ENCODE measurements at places on chromosomes 12 and 14. TPM values are rescaled to one million over a fixed set of nuclear protein-coding genes. Genes with fewer than 3 reads are reported as not detected.

Gene CLEC4C
- 0.26 TPM for total RNA-seq

Gene ERP27
- not detected for total RNA-seq

Gene TAS2R43
- 0.48 TPM for total RNA-seq

Gene ADAMTS20
- 2.1 TPM for total RNA-seq

Gene KLRC1
- total RNA-seq, result not detected

Gene PLEKHA5
- 86.7 TPM for total RNA-seq

Gene TTC5
- total RNA-seq, result 20.6 TPM

Gene RIMBP2
- 0.70 TPM for total RNA-seq

Gene MSI1
- 93.2 TPM for total RNA-seq

- no peaks in the 10 kb centered on the region for H3K27me3 ChIP-seq
- no peaks in the 10 kb centered on the region for H3K4me1 ChIP-seq
- H3K4me3 ChIP-seq, result 0 out of 2 replicates have a peak overlapping the region, but pooled peaks have one; percentile 1
- no peak overlapping the region for H3K27ac ChIP-seq
- no peaks in the 10 kb centered on the region for H3K36me3 ChIP-seq
Observed at GRCh38 chr12:83389237-83389996, 702.7 kb downstream of the TMTC2 start.

GRCh38 chr12:13595536-13596443, 385.6 kb downstream of the GRIN2B start:
- H3K4me1 ChIP-seq, result peaks cover 10% of the 10 kb centered on the region
- DNase-seq, result peak; percentile 67
- peak overlapping the region; percentile 56 for H3K27ac ChIP-seq
- H3K27me3 ChIP-seq, result no peaks in the 10 kb centered on the region
- H3K4me3 ChIP-seq, result no peak overlapping the region

DNA sequence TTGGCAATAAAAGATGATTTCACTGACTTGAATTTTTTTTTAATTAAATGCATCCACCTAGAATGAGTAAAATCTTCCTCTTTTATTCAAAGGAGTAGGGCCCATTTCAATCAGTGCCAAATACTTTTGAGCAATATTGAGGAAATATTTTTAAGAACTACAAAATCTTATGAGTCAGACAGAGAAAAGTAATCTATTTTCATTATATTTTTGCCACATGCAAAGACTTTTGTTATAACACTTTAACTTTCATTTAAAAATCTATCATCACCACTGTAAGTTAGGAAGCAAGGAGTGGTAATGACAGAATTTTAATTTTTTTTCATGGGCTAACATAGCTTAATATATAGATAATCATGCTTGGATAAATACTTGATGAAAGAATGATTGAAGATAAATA, 345.2 kb upstream of the KITLG start:
- no peaks in the 10 kb centered on the region for H3K36me3 ChIP-seq
- H3K27me3 ChIP-seq, result no peaks in the 10 kb centered on the region
- H3K4me3 ChIP-seq, result no peak overlapping the region
- no peak for DNase-seq

DNA sequence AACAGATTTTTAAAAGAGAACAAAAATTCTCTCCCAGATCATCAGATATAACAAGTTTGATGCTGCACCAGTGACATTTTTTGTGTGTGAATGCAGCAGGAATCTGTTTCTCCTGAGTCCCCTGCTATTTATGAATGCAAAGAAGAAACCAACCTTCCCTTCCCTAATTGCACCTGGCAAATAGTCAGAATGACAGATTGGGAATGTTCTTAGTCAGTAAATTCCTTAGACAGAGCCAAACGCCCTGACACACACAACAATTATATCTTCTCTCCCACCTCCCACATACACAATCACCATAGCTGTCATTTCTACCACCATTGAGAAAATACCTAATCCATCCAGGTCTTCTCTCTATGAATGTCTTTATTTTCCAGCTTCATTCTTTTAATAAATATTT, 174.4 kb downstream of the ALG10B start:
- H3K27ac ChIP-seq, result no peak overlapping the region
- H3K36me3 ChIP-seq, result no peaks in the 10 kb centered on the region
- no peak for DNase-seq
- no peak overlapping the region for H3K4me3 ChIP-seq
- no peaks in the 10 kb centered on the region for H3K27me3 ChIP-seq
- no peaks in the 10 kb centered on the region for H3K4me1 ChIP-seq

DNA sequence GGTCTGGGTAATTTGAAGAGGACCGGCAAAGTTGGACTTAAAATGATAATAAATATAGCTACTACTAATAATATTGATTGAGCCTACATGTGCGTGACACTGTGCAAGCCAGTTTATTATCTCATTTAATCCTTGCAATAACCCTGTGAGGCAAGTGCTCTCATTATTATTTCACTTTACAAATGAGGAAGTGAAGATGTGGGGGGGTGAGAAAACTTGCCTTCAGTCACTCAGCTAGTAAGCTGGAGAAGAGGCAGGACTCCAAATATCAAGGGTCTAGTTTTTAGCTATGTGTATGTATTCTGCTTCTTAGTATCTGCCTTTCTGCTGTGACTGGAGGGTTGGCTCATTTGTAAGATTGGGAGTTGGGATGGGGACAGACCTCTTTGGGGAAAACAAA, 39.2 kb downstream of the NPAS3 start:
- H3K36me3 ChIP-seq, result no peaks in the 10 kb centered on the region
- DNase-seq, result no peak
- no peak overlapping the region for H3K27ac ChIP-seq
- H3K27me3 ChIP-seq, result no peaks in the 10 kb centered on the region
- H3K4me1 ChIP-seq, result no peaks in the 10 kb centered on the region
- no peak overlapping the region for H3K4me3 ChIP-seq

DNA sequence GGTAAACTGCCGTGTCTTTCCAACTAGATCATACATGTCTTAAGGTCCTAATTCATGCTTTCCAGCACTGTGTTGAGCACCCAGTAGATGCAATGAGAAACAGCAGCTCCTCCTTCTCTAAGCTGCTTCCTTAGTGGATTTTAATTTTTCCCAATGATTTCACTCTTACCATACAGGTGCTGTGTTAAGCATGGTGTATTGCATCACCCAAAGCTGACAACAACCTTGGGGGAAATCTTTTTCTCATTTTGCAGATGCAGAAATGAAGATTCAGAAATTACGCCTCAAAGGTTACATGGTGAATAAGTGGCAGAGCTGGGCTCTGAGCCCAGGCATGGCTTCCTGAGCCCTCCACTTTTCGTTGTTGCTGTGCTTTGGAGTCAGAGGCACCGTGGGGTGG, 75.6 kb downstream of the NEDD1 start:
- DNase-seq, result no peak
- no peaks in the 10 kb centered on the region for H3K27me3 ChIP-seq
- no peaks in the 10 kb centered on the region for H3K36me3 ChIP-seq
- no peaks in the 10 kb centered on the region for H3K4me1 ChIP-seq
- H3K27ac ChIP-seq, result no peak overlapping the region
- no peak overlapping the region for H3K4me3 ChIP-seq

GRCh38 chr12:49644620-49644994, 21.2 kb downstream of the PRPF40B start:
- no peaks in the 10 kb centered on the region for H3K27me3 ChIP-seq
- H3K4me3 ChIP-seq, result peak overlapping the region; percentile 8
- H3K4me1 ChIP-seq, result no peaks in the 10 kb centered on the region
- DNase-seq, result peak; percentile 77

GRCh38 chr12:64609536-64610078, 688 bp upstream of the RASSF3 start:
- peak overlapping the region; percentile 86 for H3K4me3 ChIP-seq
- no peaks in the 10 kb centered on the region for H3K4me1 ChIP-seq
- no peak for DNase-seq
- peak overlapping the region; percentile 62 for H3K27ac ChIP-seq
- peaks cover 6% of the 10 kb centered on the region for H3K36me3 ChIP-seq
- no peaks in the 10 kb centered on the region for H3K27me3 ChIP-seq

DNA sequence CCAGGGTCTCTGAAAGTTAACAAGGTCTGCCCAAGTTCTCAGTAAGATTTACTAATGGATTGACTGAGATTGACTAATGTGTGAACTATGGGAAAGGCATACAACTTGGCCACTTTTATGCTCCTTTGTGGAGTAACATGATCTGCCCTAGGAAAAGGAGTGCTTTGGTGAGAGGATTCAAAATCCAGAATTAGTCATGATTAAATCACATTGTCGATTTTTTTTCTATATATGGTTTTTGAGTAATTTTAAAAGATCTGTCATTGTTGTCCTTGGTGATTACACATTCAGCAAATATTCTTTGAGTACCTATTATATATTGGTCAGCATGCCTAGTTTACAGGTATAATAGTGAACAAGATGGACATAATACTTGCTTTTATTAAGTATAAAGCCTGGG, 147.7 kb upstream of the SYT10 start:
- H3K27ac ChIP-seq, result no peak overlapping the region
- no peak for DNase-seq
- no peaks in the 10 kb centered on the region for H3K27me3 ChIP-seq
- H3K4me3 ChIP-seq, result no peak overlapping the region
- H3K4me1 ChIP-seq, result peaks cover 13% of the 10 kb centered on the region

GRCh38 chr12:3295646-3296408, 195.2 kb upstream of the PRMT8 start:
- H3K27me3 ChIP-seq, result no peaks in the 10 kb centered on the region
- no peak overlapping the region for H3K27ac ChIP-seq
- no peak for DNase-seq
- H3K4me3 ChIP-seq, result no peak overlapping the region
- no peaks in the 10 kb centered on the region for H3K36me3 ChIP-seq

GRCh38 chr12:80056232-80056631, 43.1 kb upstream of the OTOGL start:
- no peak overlapping the region for H3K27ac ChIP-seq
- H3K27me3 ChIP-seq, result no peaks in the 10 kb centered on the region
- H3K4me1 ChIP-seq, result no peaks in the 10 kb centered on the region
- no peak for DNase-seq
- no peak overlapping the region for H3K4me3 ChIP-seq

DNA sequence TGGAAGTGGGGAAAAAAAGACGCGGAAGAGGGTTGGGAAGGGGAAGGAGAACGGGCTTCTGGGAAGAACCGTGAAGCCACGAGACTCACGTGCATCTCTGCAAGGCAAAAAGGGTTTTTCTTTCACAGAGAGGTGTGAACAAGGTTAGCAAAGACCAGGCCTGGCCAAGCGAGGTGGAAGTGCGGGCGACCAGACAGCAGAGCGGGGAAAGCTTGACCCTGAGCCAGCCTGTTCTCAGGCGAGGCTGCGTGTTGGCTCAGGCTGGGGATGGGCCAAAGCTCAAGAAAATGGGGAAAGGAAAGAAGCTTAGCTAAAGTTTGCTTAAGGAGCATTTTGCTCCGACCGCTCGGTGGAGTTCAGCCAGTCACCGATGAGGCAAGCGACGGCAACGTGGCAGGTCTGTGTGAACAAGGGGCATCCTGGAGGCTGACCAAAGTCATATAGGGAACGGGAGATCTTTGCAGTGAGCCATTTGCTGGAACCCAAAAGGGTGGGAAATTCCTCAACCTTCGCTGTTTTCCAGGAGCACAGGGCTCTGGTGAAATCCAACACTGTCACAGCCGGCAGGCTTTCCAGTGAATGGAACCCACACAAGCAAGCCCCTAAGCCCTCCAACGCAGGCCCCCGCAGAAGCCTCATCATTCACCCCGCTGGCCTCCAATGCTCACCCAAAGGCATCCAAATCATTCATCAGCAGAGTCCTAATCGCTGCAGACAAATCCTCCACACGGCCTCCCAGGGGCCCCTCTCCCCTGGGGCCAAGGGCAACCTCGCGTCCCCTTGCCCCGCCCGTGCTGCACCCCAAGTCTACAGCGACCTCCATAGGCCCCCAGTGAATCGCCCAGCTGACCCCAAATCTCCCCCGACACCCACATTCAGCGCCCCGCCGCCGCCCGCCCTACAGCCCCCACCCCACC, 754 bp downstream of the ZNF605 start:
- H3K4me1 ChIP-seq, result no peaks in the 10 kb centered on the region
- no peak overlapping the region for H3K27ac ChIP-seq
- H3K4me3 ChIP-seq, result peak overlapping the region; percentile 83
- peaks cover 36% of the 10 kb centered on the region for H3K36me3 ChIP-seq

DNA sequence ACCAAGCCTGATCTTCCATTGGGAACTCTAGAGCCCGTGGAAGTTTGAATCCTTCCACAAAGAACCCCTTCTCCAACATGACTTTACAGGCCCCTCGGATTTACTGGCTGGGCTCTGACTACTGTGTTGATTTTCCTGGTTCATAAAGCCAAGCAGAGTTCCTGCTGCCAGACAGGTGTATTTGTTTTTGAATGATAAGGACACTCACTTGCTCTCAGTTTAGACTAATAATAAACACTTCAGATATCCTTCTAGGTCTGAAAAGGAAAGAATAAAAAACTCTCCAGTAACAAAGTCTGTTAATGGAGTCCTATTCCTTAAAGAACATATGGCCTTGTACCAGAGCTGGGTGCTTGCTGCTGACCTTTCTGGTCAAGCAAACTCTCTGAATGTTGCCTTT, 31.0 kb downstream of the SIX1 start:
- H3K27ac ChIP-seq, result no peak overlapping the region
- H3K4me1 ChIP-seq, result peaks cover 5% of the 10 kb centered on the region
- DNase-seq, result no peak
- H3K36me3 ChIP-seq, result no peaks in the 10 kb centered on the region
